ENCODE measurements at places on chromosomes 7 and 10.

- no peak for DNase-seq
Observed at GRCh38 chr7:87318741-87319140, 26.7 kb upstream of the CROT start.

- DNase-seq, result no peak
Observed at GRCh38 chr10:71038091-71038633, 149.8 kb upstream of the PCBD1 start.

GRCh38 chr7:122100021-122100420 lies 44.0 kb downstream of the AASS start:
- DNase-seq, result no peak

GRCh38 chr7:116512520-116513188 lies 12.2 kb upstream of the CAV1 start:
- DNase-seq, result no peak

DNA sequence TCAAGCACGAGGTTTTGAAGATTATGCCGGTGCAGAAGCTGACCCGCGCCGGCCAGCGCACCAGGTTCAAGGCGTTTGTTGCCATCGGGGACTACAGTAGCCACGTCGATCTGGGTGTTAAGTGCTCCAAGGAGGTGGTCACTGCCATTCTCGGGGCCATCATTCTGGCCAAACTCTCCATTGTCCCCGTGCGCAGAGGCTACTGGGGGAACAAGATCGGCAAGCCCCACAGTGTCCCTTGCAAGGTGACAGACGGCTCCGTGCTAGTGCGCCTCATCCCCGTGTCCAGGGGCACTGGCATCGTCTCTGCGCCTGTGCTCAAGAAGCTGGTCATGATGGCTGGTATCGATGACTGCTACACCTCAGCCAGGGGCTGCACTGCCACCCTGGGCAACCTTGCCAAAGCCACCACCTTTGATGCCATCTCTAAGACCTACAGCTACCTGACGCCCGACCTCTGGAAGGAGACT lies 284.7 kb downstream of the GPR37 start:
- DNase-seq, result no peak

GRCh38 chr10:67779465-67780203 lies 58.4 kb downstream of the DNAJC12 start:
- DNase-seq, result peak; percentile 54

DNA sequence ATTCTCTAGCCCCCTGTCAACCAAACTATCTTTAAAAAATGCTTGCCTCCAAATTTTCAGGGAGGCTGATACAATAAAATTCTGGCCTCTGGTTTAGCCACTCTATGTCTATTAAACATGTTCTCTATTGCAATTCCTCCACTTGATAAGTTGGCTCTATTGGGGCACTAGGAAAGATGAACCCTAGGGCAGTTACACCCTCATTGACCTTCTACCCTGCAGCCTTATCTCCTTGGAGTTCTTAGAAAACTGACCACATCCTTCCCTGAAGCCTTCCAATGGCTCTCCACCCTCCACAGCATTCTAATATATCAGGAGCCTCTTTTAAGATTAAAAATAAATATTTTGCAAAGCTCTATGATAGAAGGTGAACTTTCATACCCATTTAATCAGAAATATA lies 30.6 kb downstream of the SVOPL start:
- DNase-seq, result no peak

- no peak for DNase-seq
Observed at GRCh38 chr7:26533217-26533616, 241.6 kb downstream of the SNX10 start.

GRCh38 chr7:142568435-142569097 lies 180.7 kb upstream of the PRSS1 start:
- no peak for DNase-seq

GRCh38 chr7:38846280-38846679 lies 62.7 kb downstream of the VPS41 start:
- DNase-seq, result no peak

DNA sequence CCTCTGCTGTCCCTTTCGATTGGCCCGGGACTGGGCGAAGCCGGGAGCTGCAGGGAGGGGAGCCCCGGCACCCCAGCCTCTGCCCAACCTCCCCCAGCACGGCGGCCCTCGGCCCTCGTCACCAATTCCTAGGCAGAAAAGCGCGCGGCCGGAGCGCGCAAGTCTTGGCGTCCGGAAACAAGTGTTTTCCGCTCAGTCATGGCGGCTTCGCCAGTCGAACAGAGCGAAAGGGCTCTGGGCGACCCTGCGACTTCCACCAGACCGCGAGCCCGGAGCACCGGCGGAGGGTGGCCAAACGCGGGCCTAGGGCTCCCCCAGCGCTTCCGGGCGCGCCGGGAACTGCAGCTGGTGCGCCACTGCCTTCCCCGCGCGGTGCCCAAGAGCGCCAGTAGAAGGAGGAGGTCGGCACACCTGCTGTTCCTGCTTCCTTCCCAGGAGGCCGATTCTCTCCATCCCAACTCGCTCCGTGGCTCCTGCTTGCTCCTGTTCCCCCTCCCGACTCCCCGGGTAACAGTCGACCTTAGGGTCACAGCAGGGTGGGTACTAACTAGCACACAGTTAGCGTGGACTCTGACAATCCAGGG lies 729.9 kb downstream of the ZWINT start:
- DNase-seq, result peak; percentile 87

- no peak for DNase-seq
Observed at GRCh38 chr10:71643904-71644303, 75.7 kb downstream of the C10orf105 start.

GRCh38 chr10:77590344-77591237 lies 47.0 kb downstream of the KCNMA1 start:
- no peak for DNase-seq

- DNase-seq, result no peak
Observed at GRCh38 chr7:156897673-156898072, 4.7 kb upstream of the LMBR1 start.

DNA sequence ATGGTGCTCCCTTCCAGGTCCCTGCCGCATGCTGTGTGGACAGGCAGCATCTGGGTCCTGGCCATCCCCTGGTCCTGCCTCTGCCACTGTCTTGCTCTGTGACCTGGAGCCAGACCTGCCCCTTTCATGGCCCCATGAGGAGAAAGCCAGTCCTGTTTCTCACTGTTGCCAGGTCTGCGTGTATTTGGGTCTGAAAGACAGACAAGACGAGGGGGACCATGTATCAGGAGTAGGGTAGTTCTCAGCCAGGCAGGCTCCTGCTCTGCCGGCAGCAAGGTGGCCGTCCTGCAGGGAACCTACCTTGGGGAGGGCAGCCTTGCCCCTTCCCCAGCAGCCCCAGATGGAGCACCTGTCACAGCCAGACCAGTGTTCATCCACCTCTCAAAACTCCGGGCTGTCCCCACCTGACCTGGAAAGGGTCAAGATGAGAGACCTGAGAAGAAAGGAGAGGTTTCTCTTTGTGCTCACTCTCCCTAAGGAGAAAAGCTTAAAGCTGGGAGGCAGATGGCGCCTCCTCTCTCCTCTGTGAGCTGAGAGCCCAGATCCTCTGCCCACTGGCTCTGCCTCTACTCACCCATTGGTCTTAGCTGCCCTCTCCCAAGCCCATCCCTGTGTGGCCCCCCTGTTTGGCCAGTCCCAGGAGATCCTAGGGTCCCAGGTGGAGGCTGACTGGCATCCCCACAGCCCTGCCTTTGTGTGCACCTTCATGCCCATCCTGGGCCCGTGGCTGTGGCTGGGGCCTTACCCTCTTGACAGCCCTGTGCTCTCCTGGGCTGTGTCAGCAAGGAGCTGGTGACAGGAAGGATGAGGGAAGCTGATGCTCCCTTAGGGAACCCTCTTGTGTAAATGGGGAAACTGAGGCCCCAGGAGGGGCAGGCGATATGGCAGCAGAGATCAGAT lies 116.1 kb upstream of the PCBD1 start:
- DNase-seq, result no peak

DNA sequence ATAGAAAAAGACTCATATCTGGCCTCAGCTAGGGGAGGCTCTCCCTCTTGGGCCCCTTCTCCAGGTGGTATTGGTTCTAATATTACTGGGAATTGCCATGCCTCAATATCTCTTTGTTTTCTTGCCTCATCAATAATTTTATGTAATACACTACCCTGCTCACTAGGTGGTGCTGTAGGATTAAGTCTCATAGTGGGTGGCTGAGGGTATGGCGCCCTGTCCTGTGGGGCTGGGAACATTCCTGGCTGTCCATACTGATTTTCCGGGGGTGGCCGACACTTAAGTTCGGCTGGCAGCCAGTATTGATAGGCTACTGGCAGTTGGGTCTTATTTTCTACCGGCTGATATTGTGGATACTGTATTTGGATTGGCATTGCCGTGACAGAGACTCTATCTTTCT lies 9.0 kb upstream of the TAS2R3 start:
- peak; percentile 47 for DNase-seq

DNA sequence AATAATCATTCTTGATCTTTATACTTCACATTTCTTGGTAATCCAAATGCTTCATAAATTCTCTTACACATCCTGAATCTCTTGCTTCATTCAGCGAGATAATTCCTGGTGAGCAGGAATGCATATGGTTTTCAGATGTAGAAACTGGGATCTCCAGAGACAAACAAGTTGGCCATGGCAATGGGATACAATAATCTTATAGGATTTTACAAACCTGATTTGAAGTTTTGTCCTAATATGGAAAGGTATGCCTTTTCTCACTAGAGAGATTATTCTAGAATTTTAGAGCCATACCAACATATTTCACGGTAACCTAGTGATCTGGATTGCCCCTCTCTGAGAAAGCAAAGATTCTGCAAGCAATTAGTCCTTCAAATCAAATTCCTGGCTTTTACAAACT lies 13.1 kb upstream of the TRDMT1 start:
- no peak for DNase-seq

GRCh38 chr7:76281706-76282343 lies 20.6 kb upstream of the HSPB1 start:
- DNase-seq, result no peak

- no peak for DNase-seq
Observed at GRCh38 chr7:122896509-122896908, 10.2 kb upstream of the CADPS2 start.

- no peak for DNase-seq
Observed at GRCh38 chr7:7548407-7548806, 12.7 kb upstream of the COL28A1 start.

- peak; percentile 13 for DNase-seq
Observed at GRCh38 chr7:43077285-43077684, 35.2 kb upstream of the HECW1 start.

DNA sequence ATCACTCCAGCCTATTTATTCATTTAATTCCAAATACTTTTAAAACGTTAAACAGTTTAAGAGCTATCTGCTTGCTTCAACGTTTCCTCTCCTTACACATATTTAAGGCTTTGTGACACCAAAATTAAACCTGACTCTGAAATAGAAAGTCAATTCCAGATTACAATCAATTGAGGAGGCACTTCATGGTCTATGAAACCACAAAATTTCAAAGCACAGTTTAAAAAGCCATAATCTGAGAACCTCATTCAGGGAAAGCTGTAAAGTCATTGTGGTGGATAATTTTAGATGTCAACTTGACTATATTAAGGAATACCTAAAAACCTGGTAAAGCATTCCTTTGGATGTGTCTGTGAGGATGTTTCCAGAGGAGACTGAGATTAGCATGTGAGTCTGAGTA lies 6.2 kb downstream of the SNX13 start:
- DNase-seq, result no peak

GRCh38 chr7:45239486-45239885 lies 81.9 kb downstream of the RAMP3 start:
- DNase-seq, result no peak

DNA sequence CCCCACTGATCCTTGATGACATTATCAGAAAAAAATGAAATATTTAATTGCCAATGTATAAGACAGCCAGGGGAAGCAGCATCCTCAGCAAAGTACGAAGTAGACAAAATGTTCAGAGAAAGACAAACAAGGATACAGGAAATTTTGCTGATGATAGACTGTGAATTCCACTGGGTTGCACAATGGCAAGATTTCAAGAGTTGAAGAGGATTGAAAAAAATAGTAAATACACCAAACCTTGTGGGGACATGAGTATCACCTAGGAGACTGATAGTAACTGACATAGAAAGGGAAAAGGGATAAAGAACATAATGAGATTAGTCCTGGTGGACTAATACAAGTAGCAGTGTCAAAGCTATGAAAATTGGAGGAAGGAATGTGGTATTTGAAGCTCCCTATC lies 16.5 kb downstream of the CNOT4 start:
- no peak for DNase-seq

GRCh38 chr10:50260791-50261281 lies 9.5 kb upstream of the ASAH2 start:
- no peak for DNase-seq

DNA sequence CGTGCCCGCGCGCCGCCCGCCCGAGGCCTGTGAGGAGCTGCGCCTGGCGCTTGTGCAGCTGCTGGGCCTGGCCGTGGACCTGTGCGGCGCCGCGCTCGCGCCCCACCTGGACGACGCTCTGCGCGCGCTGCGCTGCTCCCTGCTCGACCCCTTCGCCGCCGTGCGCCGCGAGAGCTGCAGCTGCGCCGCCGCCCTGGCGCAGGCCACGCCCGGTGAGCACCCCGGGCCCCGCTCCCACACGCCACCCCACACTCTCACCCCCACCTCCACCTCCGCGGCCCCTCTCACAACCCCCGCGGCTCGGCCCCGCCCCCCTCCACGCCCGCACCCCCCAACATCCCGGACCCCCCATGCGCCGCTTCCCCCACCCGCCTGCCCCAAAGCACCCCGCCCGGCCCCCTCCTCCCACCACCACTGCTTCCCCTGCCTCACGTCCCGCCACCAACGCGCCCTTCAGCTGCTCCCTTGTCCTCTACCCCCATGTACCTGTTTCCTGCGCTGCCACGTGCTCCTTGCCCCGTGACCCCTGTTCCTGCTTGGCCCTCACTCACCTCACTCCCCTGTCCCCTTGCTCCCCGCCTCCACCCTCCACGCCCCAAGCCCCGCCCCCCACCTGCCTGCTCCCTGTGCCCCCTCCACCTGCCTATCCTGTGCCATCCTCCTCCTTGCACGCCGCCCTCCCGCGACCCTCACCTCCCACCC lies at the start of gene PRKAR1B:
PRKAR1B (minus strand) TSS at position 178 of the 702 bp plus-strand sequence. CDS start 15,776 bp downstream, outside the sequence.
- peak; percentile 54 for DNase-seq

- no peak for DNase-seq
Observed at GRCh38 chr7:139560678-139561077, 37.2 kb downstream of the CLEC2L start.

DNA sequence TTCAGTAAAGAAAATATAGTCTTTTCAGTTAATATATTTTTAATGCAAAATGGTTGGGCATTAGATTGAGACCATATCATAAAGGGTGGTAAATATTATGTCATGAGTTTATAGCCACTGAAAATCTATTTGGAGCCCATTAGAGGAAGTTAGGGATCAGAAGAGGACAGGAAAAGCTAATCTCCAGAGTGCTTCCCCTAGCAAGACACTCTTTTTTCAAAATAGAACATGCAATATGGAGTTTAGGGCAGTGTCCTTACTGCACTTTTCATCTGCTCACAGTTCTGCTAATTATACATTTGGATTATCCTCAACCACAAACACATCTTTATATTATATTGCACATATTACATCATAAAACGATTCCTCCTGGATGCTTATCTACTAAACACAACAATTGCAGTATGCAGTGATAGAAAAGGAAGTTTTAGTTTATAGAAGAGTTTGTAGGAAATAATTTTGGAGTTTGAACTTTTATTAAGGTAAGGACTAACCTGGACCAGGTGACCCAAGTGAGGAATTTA lies 159.8 kb downstream of the PHF14 start:
- DNase-seq, result no peak

GRCh38 chr10:26483554-26483953 lies 45.4 kb downstream of the APBB1IP start:
- DNase-seq, result no peak

GRCh38 chr7:133295484-133295883 lies 42.6 kb downstream of the EXOC4 start:
- no peak for DNase-seq

- peak; percentile 54 for DNase-seq
Observed at GRCh38 chr7:150973571-150974451, 4.3 kb downstream of the KCNH2 start.

Measured in WTC11 (cell line).